ENCODE measurements at places on chromosomes 5 and 9.

DNA sequence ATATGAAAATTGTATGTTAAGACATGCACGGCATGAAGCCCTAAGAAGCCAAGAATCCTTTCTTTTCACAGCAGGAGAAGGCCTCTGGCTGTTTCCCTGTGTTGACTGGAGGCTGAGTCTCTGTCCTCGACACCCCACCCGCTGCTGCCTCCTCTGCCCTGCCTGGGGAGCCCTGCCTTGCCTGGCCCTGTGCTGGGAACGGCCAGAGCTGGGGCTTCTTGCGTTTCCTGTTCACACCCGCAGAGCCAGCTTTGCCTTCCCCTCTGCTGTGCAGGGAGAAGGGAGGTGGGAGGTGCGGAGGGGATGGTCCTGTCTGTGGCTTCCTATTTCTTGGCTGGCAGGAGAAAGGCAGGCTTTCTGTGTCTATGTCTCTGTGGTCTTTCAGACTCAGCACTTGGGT is 6.9 kb upstream of the GMCL2 start:
- no peak for DNase-seq

- DNase-seq: no peak
Observed at GRCh38 chr5:154447089-154447725, 1.4 kb downstream of the SAP30L start.

DNA sequence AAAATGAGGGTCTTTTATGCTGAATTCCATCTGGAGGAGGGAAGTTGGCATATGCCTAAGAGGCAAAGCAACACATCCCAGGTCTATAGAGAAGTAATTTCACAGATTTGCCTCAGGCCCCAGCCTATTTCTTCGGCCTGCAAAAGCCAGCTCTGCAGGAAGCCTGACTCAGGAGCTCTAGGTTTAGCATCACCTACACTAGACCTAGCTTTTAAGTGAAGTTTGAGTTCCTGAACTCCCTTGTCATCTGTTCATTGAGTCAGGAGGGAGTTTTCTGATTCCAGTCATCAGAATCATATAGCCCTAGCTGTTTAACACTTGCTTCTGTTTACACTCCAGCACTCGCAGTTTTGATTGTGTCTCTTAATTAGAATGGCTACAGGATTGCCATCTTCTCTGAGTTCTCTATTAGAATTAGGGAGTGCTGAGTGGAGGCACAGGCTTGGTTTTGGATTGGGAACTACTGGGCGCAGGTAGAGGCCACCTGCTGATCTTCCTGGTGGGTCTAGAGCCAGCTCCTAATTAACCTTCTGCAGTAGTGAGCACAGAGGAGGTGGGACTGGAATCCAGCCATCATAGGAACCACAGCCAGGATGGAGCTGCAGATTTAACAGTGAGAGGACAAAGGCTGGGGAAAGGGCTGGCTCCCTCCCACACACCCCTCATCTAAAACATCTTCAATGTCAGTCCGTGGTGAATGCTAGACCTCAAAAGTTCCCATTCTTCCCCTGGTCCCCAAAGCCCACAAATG is 179.5 kb downstream of the TRIO start:
- DNase-seq: no peak

GRCh38 chr9:26567976-26568375 is 324.6 kb downstream of the CAAP1 start:
- no peak for DNase-seq

GRCh38 chr9:85172001-85172978 is 502.8 kb downstream of the NTRK2 start:
- DNase-seq: peak; percentile 56

GRCh38 chr9:137974746-137975526 is 97.4 kb downstream of the CACNA1B start:
- no peak for DNase-seq

GRCh38 chr5:81188962-81189361 is 44.2 kb upstream of the CKMT2 start:
- DNase-seq: no peak

- no peak for DNase-seq
Observed at GRCh38 chr5:77635067-77635916, 3.2 kb downstream of the OTP start.

DNA sequence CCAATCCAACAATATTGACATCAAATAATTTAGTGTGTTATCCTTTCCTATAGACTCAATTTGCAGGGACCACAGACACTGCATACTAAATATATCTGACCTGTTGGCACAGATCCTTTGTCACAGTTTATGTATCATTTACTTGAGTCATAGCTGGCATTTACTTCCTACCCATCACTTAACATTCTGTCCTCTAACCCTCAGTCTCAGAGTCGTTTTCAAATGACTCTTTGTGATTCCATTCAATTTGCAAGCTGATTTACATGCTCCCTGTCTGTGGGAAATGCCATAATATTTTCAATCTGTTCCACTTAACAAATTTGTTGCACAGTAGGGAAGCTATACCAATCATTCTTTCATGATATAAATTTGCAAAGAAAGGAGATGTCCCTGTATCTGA is 265.7 kb upstream of the EDIL3 start:
- DNase-seq: no peak

DNA sequence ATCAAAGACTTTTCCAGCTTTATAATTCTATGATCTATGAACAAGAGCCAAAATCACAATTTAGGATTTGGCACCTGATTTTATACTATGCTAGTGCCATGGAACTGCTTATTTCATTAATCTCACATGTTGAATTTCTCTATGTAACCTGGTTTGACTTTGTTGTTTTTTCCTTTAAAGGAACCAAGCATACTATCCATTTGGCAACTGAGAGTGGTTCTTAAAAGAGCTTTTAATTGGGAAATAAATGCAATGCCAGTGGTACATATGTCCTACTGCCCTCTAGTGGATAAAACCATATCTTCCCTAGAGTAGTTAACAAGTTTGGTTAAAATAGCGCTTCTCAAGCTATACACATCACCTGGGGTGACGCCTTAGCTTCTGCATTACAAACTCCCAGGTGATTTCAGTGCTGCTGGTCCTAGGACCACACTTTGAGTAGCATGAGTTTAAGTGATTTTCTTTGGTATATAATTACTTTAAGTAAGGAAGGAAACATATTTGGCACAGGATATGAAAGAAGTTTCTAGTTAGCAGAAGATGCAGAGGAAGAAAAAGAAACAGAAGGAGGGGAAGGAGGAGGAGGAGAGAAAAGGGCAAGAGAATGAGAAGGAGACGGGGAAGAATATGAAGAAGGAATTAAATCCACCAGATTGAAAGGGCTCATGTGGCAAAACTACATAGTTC is 56.8 kb downstream of the FGF10 start:
- no peak for DNase-seq

- no peak for DNase-seq
Observed at GRCh38 chr9:122309861-122310260, 45.2 kb downstream of the MRRF start.

GRCh38 chr5:164950927-164951326 is 1445.5 kb downstream of the MAT2B start:
- no peak for DNase-seq

GRCh38 chr5:52814352-52815148 is 26.8 kb downstream of the ITGA1 start:
- no peak for DNase-seq

- no peak for DNase-seq
Observed at GRCh38 chr9:16217943-16218701, 652.3 kb downstream of the BNC2 start.

- no peak for DNase-seq
Observed at GRCh38 chr9:90038763-90039162, 434.0 kb downstream of the GADD45G start.

- no peak for DNase-seq
Observed at GRCh38 chr5:61600945-61601511, 269.0 kb downstream of the ZSWIM6 start.

GRCh38 chr5:60738461-60738860 is 38.5 kb upstream of the DEPDC1B start:
- DNase-seq: no peak

DNA sequence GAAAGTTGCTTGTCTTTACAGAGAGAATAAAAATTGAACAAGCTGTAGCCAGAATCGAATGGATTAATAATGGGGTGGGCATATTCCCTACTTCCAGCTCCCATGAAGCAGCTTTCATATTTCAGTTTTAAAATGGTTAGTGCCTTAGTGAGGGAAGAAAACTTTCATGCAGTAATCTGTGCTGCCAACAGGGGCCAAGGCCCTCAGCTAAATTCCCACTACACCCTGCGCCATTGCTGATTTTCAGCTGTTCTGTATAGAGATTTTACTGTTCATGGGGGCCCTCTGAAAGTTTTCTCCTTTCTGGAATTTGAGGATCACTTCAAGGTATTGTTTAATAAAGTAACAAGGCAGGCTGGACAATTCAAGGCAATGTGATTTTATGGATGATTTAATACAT is 58.2 kb downstream of the CAST start:
- no peak for DNase-seq

DNA sequence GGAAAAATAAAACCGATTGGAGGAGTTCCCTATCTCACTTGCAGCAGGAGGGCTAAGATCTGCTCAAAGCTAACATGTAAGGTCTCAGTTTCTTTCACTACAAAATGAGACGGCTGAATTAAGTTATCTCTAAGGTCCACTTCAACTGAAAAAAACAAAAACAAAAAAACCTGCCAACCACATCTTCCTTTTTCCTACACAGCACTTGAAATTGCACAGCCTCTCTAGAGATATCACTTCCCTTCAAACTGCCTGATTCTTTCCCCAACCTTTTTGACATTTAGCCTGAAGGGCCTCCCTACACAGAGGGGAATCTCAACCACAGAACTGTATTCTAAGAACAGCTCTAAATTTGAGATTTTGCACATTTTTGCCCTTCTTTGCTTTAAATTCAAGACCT is 227.9 kb upstream of the TARS1 start:
- DNase-seq: no peak

GRCh38 chr9:137396227-137396626 is 26.7 kb downstream of the EXD3 start:
- DNase-seq: no peak

DNA sequence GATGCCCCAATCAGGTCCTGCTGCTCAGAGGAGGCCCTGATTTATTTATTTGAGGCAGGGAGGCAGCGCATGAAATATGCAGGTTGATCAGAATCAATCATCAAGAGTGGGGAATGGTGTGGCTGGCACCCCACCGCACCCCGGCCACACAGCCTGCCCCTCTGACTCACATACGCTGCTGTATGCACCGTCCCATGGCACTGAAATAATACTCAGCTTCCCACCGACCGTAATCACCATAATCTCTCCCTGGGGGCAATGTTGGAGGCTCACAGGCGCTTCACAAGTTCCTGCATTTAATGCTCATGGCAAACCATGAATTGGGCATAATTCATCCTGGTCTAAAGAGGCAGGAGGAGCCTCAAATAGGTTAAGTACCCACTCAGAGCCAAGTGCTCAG is 141.2 kb upstream of the TBC1D2 start:
- DNase-seq: no peak

DNA sequence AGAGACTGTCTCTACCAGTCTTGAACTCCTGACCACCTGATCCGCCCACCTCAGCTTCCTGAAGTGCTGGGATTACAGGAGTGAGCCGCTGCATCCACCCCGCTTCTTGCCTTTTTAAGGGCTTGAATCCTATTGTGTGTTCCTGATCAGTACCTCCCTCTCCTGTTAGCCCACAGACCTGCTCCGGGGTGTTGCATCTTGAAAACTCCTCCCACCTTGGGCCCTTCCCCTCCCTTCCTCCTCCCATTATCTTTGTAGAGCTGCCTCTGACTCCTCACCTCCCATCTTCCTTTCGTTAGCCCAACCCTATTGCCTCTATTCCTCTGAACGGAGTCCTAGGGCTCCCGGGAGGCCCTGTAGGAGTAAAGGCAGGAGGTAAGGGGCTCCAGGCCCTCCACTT is 48.5 kb upstream of the NEK6 start:
- no peak for DNase-seq

GRCh38 chr5:87241555-87241954 is 26.1 kb upstream of the RASA1 start:
- no peak for DNase-seq

GRCh38 chr9:113322671-113323070 is 17.4 kb downstream of the WDR31 start:
- DNase-seq: no peak

DNA sequence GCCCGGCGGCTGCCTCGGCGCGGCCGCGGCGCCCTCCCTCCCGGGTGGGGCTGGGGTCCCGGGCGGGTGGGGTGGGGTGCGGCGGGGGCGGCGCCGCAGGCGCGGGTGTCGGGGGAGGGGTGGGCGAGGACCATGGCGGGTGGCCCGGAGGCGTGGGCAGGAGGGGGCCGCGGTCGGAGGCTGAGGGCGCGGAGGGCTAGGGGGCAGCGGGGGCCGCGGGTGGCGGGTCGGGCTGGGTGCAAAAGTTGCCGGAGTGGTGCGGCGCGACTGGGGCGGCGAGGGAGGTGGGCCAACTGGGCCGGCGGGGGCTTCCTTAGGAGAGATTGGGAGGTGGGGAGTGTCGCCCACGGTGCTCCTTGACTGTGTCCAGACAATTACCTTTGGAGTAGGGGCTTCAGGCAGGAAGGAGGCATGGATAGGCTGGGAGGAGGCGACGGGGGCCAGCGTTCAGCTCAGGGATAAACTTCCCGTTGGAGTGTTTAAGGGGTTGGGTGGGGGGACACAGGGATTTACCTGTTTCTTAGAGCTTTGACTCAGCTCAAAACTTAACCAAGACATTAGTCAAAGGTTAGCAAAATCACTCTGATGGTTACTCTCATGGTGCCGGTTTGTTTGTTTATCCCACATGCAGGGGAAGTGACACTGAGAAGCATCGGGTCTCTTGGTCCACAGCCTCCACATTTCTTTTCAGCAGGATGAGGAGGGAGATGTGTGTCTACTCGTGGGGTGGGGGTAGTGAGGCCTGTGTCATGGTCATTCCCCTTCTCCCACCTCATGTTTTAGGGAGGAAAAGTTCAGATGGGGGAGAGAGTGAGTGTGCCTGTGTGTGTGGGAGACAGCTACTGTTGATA is 859 bp downstream of the CSNK1G3 start:
- peak; percentile 52 for DNase-seq

DNA sequence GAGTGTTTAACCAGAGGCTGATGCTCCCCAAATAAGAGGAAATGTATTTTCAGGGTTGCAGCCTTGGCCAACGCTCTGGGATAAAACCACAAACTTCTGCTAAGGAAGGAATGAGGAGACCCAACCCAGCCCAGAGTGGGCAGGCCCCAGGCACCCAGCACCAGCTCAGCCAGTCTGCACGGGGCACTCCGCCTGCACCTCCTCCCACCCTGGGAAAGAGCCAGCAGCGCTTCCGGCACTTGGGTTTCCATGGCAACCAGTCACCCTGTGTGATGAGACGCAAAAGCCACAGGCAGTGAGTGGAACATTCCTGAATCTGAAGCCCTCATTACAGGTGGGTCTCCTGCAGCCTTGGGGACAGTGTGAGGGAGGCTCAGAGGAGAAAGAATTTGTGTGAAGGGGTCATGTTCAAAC is 85.2 kb upstream of the ZBTB43 start:
- DNase-seq: peak; percentile 91

GRCh38 chr5:36683821-36684434 is 77.5 kb downstream of the SLC1A3 start:
- DNase-seq: peak; percentile 65

- peak; percentile 61 for DNase-seq
Observed at GRCh38 chr9:93346231-93347112, 105.0 kb upstream of the FAM120A start.

DNA sequence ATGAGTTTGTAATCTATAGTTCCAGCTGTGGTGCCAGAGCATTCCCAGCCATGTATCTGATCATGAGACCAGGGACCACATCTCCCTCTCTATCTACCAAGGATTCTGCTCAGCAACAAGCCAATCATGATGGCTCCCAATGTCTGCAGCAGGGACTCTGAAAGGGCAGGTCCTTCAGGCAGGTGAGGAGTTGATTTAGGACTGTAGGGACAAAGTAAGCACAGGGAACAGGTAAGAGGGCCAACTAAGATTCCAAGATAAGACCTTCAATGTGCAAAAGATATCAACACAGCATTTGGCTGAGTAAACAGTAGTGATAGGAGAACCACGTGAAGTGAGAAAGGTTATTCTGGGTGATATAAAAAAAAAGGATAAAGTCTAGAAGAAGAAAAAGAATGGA is 8.5 kb downstream of the XPA start:
- DNase-seq: no peak
